ENCODE measurements at places on chromosomes 3 and 15.

- DNase-seq, result no peak
Measured at GRCh38 chr15:52115598-52116427, 3.2 kb upstream of the BCL2L10 start.

- no peak for DNase-seq
Measured at GRCh38 chr15:95733931-95734330, 596.6 kb upstream of the NR2F2 start.

DNA sequence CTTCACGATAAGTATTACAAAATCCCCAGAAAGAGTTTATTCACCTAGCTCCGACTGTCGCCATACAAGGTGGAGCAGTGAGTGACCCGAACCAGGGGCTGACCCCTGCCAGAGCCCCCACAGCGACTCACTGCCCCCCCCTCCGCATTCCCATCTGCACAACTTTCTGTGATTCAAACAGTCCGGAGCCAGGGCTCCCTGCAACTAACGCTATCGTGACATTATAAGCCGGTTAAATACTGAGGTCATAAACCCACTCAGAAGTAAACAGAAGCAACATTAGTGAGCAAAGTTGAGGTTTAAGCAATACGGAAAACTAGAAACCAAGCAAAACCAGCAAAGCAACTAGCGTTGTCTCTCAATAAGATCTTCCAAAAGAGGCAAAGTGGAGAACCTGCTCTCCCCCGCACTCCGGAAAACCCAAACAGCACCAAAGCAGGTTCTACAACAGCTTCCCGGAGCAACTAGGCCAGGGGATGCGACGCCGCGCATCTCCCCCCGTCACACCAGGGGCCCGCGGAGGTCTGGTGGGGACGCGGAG is 642 bp downstream of the SCAP start:
- no peak for DNase-seq

GRCh38 chr3:124597273-124597672 is 133.0 kb upstream of the UMPS start:
- no peak for DNase-seq

- DNase-seq, result no peak
Measured at GRCh38 chr3:159916052-159916451, 72.6 kb upstream of the IL12A start.

- DNase-seq, result no peak
Measured at GRCh38 chr3:100404250-100404548, 2.9 kb downstream of the LNP1 start.

DNA sequence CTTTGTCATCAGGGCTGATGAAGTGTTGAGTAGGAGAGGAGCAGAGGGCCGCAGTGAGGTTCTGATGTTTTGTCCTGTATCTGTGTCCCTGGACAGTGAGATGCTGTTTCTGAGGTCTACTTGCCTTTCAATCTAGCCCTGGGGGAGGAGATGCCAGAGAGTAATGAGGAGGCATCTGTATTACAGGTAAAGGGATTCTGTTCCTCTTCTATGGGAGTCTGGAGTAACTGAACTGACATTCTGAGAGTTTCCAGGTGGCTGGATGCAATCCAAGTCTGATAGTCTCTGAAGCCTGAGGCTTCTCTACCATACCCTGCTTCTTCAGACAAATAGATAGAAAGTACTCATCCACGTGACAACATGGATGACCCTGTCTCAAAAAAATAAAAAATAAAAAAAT is 60.9 kb downstream of the IL12A start:
- no peak for DNase-seq

Measured in activated T-helper 9 cell treated with anti-CD3 and anti-CD28 coated beads, Interleukin-2, amount 50 U/mL, for 16 hours (primary cell).